Myometrial cell (primary cell): ENCODE measurements at places on chromosomes 3 and 15. TPM values are rescaled to one million over a fixed set of nuclear protein-coding genes. Genes with fewer than 3 reads are reported as not detected.

The OCA2 gene
- not detected in 2 replicates for total RNA-seq

The CPNE9 gene
- not detected in 2 replicates for total RNA-seq

The MAPK6 gene
- 52.5 and 61.5 TPM in 2 replicates for total RNA-seq

The IQCF5 gene
- not detected in 2 replicates for total RNA-seq

The CYFIP1 gene
- 89.1 and 94.0 TPM in 2 replicates for total RNA-seq

The GPR149 gene
- total RNA-seq: not detected in 2 replicates

The POC1A gene
- total RNA-seq: 11.2 and 15.8 TPM in 2 replicates

The SCN11A gene
- not detected in 2 replicates for total RNA-seq
